Activated CD4-positive, CD25-positive, alpha-beta regulatory T cell treated with anti-CD3 and anti-CD28 coated beads, Interleukin-2, amount 50 U/mL, for 24 hours (primary cell): ENCODE measurements at places on chromosomes 4 and X.

GRCh38 chr4:159705334-159705733 is 602.5 kb downstream of the RAPGEF2 start:
- ATAC-seq: no peak

DNA sequence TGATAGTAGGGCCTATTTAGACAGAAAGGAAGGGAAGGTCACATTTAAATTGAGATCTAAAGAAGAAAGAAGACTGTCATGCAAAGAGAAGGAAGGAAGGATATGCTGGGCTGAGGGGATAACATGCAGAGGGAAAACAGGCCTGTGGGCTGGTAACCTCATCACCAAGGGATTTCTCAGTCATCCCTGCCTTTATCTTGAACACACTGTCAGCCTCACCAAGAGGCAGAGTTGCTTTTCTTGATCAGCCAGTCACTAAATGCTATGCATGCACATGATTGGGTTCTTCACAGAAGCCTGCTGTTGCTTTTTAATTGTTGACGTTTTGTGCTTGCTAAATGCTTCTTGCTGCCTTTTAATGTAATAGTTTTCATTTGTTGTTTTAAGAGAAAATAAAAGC is 113.0 kb downstream of the ARHGAP24 start:
- ATAC-seq: no peak

GRCh38 chr4:72899214-72899613 is 170.3 kb downstream of the COX18 start:
- ATAC-seq: no peak

DNA sequence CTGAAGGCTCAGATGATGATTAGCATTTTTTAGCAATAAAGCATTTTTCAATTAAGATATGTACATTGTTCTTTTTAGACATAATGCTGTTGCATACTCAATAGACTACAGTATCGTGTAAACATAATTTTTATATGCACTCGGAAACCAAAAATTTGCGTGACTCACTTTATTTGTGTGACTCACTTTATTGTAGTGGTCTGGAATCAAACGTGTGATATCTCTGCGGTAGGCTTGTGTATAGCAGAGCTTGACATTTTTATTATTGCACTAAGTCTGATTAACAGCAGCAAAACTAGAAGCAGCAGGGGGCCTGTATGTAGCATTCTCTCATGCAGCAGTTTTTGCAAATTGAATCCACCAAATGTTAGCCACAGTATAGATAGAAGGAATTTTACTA is 119.1 kb upstream of the PRDX4 start:
- ATAC-seq: no peak

DNA sequence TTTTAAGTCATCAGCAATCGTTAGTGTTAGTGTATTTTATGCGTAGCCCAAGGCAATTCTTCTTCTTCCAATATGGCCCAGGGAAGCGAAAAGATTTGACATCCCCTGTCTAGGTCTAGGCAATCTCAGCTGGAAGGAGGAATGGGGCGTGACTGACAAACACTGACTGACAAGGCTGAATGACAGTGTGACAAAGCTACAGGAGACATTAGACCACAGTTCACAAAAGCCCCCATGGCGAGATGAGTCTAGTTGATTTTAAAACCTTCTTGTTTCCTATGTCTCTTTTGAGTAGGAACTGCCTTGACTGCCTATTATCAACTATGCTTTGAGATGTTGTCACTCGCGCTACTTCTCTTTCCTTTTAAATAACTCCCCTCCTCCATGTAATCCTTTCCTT is 42.3 kb downstream of the QRFPR start:
- no peak for ATAC-seq
